ENCODE measurements at places on chromosomes 7 and 10. TPM values are rescaled to one million over a fixed set of nuclear protein-coding genes. Genes with fewer than 3 reads are reported as not detected.

Gene EEPD1
- 11.4 TPM for total RNA-seq

Gene GOT1
- total RNA-seq: 41.3 TPM

Gene CCDC172
- not detected for total RNA-seq

GRCh38 chr10:71031603-71032002, 143.2 kb upstream of the PCBD1 start:
- no peak for DNase-seq

DNA sequence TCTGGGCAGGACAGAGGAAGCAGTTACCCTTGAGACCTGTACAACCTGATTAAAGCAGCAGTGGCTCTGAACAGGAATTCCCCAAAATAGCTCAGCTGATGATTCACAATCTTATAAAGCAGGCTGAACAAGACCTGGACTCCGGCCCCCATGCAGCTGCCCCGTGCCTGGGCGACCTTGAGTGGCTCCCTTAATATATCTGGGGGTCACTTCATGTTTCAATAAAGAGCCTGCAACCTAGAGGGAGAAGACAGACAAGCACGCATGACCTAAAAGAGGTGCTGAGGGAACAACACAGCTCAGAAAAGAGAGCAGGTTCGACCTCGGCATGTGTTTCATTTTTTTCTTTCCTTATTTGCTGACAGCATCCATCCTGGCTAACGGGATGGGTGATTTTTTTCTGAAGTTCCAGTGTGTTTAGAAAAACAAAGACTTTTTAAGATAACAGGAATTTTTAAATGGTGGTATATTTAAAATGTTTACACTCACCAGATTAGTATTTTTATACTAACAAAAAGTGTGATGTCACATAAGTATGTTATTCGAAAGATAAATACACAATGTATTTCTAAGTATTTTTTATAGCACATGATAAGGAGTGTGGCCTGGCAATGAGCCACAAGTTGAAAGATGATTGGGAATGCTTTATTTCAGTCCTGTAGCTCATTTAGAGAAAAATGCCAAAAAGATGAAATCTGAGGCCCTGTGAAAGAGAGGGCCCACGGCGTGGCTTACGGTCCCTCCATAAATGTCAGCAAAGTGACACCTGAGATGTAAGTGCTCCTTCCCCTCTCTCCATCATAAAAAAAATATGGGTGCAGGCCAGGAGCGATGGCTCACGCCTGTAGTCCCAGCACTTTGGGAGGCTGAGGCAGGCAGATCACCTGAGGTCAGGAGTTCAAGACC, 161.3 kb downstream of the SLIT1 start:
- no peak for DNase-seq
